ENCODE measurements at places on chromosomes 3 and 15.

GRCh38 chr3:116179091-116179490 lies 266.2 kb downstream of the LSAMP start:
- no peak for DNase-seq

GRCh38 chr3:33313331-33313730 lies 36.1 kb downstream of the FBXL2 start:
- DNase-seq, result no peak

DNA sequence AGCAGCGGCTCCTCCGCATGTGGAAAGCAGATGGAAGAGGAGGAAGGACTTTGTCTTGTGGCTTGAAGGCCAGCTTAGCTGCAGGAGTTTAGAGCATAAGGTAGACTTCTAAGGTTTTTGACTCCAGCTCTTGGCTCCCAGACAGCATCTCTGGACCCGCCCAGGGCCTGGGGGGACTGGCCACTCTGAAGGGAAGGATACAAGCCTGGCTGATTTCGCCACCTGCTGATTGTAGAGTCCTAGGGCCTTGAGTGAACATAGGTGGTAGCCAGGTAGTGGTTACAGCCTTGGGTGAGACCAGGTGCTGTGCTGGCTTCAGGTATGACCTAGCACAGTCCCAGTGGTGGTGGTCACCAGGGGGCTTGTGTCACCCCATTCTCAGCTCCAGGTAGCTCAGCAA lies 48.4 kb upstream of the RPL35A start:
- no peak for DNase-seq

- no peak for DNase-seq
Observed at GRCh38 chr15:80803580-80804525, 24.7 kb downstream of the CEMIP start.

DNA sequence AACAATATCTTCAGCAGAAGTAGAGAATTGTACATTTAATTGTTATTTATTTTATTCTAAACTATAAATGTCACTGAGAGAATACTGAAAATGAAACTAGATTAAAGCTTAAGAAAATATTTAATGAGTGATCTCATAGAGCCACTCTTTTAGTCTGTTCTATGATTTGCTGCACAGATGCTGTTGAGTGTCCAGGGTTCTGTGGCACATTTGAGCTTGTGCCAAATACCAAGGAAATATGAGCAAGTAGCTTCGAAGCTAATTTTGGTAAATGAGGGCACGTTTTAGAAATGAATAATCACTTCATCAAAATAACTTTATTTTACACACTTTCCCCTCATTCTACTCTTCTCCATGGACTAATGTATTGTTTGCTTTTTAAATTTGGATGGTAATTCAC lies 53.6 kb upstream of the THRB start:
- DNase-seq, result no peak

DNA sequence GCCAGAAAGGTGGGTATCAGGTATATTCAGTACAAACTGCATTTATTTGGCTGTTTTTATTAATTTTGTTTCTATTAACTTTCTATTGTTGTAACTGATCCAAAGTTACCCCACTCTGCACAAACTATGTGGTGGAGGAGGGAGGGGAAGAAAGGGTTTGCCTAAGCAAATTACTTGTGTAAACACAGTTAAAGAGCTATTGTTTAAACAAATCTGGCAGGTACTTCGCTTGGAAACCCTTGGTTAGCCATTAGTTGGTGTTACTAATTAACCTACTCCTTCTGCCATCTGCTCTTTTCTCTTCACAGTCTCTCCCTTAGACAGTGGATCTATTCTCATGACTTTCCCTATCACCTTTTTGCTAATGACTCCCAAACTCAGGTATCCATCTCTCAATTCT lies 328.4 kb upstream of the NECTIN3 start:
- no peak for DNase-seq

DNA sequence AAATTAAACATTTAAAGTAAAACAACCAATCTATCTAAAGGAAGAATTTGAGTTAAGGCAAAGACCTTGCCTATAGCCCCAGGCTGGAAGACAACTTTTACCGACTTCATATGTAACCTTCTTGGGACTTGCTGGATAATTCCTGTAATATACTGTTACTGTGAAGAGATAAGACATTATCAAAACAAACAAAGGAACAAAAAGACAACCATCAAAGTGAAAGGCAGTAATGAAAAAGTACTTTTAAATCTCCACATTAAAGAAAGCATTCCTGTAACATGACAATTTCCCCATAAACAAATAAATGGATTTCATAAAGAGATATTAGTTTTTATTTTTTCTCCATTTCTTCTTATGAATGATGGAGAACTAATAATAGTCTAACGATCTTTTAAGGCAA lies 2.4 kb downstream of the CMTM6 start:
- no peak for DNase-seq

GRCh38 chr3:174767853-174768382 lies 91.2 kb upstream of the NAALADL2 start:
- DNase-seq, result no peak

- no peak for DNase-seq
Observed at GRCh38 chr3:141401573-141402475, 33.5 kb downstream of the ZBTB38 start.

- no peak for DNase-seq
Observed at GRCh38 chr3:187098923-187099512, 40.3 kb downstream of the RPL39L start.

DNA sequence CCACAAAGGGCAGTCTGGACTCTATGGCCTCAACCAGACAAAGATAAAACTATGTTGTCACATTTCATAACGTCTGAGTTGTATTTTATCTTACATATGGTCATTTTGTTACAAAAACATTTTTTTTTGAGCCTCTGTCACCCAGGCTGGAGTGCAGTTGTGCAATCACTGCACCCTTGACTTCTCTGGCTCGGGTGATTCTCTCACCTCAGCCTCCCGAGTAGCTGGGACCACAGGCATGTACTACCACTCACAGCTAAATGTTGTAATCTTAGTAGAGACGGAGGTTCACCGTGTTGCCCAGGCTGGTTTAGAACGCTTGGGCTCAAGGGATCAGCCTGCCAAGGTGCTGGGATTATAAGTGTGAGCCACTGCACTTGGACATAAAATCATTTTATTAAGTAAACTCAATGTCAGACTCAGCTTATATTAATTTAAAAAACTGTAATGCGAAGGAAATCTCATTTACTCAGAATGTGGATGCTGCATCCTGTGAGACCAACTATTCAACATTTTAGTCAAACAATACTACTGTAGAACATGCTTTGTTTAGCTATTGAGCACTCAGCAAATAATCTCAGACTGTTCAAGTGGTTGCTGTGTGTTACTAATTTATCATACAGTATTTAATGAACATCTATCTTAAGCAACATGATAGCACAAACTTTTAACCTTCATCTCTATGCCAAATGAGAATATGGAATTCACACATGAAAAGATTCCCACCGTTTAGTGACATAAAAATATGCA lies 209.2 kb downstream of the TBL1XR1 start:
- DNase-seq, result no peak

DNA sequence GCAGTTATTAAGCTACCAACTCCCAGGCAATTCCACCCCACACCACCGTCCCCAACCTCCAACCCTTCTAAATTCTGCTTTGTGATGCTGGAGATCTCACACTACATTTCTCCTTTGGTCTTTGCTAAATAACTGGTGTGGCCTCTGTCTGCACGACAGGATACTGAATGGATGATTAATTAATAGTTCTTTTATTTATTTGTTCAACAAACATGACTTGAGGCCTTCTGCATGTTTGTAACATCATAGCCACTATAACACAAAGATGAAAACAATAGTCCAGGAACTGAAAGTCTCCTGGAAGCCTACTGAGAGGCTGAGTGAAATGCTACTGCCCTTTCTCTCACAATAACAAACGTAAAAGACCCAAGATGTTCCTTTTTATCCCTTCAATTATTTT lies 609.5 kb upstream of the UBE2E2 start:
- no peak for DNase-seq

DNA sequence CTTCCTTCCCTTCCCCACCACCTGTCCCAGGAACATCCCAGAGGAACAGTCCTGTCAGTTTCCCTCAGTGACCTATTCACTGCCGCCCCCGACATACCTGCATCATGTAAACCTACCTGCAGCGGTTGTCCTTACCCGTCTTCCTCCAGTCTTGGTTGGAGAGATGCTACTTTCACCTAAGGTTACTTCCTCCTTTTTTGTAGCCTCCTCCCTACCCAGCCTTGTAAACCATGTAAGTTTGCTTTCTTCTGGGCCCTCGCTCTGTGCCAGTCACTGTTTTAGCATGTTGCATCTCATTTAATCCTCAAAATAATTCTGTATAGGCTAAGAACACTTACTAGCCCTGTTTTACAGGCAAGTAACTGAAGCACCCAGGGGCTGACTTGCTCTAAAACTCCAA lies 58.3 kb downstream of the GPR171 start:
- no peak for DNase-seq

GRCh38 chr3:43330981-43331380 lies 44.6 kb downstream of the SNRK start:
- no peak for DNase-seq

DNA sequence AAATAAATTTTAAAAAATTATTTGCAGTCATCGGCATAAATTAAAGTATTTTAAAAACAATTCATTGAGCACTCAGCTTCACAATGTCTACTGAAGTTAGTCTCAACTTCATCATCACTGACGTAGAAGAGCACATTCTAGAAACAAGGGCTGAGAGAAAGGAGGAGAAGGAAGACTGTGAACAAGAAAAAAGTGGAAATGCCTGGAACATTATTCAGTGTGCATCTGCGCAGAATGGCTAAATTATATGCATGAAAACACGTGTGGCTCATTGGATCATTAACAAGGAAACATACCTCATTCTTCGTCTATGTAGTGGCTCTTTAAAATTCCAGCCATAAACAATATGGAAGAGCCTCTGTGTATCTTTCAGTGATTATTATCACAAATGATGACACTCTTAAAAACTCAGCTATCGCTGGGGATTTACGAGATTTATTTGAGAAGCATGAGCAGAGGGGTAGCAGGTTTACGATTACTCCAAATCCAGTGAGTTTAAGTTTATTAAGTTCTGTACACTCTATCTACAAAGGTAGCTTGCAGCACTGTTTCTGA lies 404.2 kb upstream of the CDIN1 start:
- DNase-seq, result no peak

DNA sequence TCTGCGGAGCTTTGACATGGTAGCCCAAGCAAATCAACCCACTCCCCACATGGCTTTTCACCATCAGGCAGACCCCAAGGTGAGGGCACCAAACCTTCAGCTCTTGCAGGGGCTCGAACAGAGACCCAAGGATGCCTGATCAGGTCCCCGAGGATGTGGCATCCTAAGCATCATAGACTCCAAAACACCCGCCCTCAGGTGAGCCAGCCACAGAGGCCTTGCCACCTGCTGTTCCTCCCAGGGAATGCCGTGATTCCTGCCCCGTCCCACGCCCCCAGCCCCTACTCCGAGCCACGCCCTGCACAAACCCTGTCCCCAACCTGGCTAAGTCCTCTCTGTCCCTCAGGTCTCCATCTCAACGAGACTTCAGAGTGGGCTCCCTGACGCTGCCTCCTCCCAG lies 34.7 kb upstream of the SLC41A3 start:
- DNase-seq, result no peak

- no peak for DNase-seq
Observed at GRCh38 chr3:40768046-40768445, 243.3 kb downstream of the ZNF621 start.

DNA sequence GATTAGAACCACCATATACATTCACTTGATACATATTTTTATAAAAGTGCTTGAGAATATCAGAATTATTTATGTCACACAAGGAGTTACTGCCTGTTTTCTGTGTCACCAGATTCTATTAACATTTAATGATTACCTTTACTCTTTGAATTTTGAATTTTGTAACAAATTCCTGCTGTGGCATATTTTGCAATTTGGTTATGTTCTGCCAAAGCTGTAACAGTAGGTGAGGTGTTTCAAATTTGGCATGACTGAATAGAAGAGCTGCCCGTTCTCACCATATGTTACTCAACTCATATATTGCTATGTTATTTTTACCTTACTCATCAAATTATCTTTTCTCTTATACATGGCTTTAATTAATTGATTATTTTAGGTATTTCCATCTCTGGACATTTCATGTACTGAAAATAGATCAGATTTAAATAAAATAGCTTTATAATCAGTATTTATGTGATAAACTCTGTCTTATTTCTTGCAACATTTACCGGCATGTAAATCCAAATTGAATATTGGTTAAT lies 18.9 kb downstream of the PML start:
- DNase-seq, result no peak

GRCh38 chr3:11643201-11643603 lies 513 bp downstream of the VGLL4 start:
- peak; percentile 6 for DNase-seq

GRCh38 chr15:93244696-93245660 lies 156.0 kb upstream of the RGMA start:
- DNase-seq, result no peak

GRCh38 chr15:50259276-50259675 lies 6.2 kb downstream of the HDC start:
- no peak for DNase-seq
